ENCODE measurements at places on chromosomes 13 and 19.
A peak's percentile ranks its signal among the peaks of the same experiment; 100 is the strongest.

- no peak for DNase-seq
Observed at GRCh38 chr13:37360556-37360955, 238.0 kb downstream of the POSTN start.

- no peak for DNase-seq
Observed at GRCh38 chr13:54337540-54337939, 1308.9 kb downstream of the OLFM4 start.

- no peak for DNase-seq
Observed at GRCh38 chr19:16836115-16837034, 7.2 kb downstream of the SIN3B start.

DNA sequence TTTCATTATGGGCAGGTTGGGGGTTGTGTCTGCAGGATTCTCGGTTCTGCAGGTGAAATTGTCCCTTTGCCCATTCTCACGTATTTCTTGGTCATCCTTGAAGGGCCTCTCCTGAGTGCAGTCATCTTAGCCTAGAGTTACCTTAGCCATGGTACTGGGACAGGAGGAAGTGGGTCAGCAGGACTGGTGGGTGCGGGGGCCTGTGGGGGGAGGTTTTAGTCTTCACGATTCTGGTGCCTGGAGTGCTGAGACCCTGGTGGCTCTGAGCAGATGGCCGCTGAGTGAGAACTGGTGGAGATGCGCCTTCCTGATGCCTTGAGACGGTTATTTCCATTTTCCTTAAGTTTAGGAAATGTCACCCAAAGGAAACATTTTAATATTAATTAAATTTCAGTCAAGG, 11.8 kb downstream of the COL4A2 start:
- DNase-seq, result no peak

GRCh38 chr13:41387576-41387975, 69.8 kb upstream of the RGCC start:
- DNase-seq, result no peak

- DNase-seq, result no peak
Observed at GRCh38 chr19:33410915-33411401, 37.4 kb downstream of the CEBPG start.

- DNase-seq, result no peak
Observed at GRCh38 chr19:39937787-39938186, 3.4 kb upstream of the FCGBP start.

- peak; percentile 52 for DNase-seq
Observed at GRCh38 chr19:12872941-12873890, 8.0 kb downstream of the DNASE2 start.

DNA sequence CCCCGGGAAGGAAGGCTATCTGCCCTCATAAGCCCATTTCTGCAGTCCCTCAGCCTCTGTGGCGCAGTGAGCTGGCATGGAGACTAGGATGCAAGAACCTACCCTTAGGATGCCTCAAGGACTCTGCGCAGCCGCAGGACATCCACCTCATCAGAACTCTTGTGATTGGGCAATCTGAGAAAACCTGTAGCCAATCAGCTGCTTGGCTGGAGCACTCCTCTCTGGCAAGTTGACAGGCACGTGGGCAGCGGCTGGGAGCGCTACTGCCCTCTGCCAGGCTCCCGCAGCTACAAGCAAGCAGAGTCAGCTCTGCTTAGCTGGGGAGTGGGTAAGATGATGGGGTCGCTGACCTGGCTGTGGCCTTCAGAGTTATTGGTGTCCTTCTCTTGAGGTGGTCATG, 1.5 kb upstream of the ECSIT start:
- no peak for DNase-seq
